Stimulated activated CD4-positive, alpha-beta T cell treated with anti-CD3 and anti-CD28 coated beads, Interleukin-15, amount 100 ng/mL, for 1 hour (primary cell): ENCODE measurements at places on chromosomes 5 and 9.

DNA sequence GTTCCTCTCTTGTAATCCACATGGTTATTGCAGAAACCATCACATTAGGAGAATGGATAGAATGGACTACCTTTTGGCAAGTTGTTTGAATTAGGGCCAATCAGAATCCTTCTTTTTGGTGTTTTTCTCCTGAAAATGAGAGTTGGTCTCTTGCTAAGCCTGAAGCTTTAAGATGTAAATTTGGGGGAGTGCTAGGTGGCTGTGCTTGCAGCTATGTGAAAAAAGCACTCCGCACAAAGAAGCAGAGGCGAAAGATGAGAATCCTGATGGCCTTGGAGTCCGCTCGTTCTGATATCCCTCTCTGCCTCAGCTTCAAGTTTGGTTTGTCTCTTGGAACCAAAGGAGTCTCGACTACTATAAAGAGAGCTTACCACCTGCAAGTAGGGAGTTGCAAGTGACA is 63.6 kb downstream of the INIP start:
- DNase-seq, result no peak

DNA sequence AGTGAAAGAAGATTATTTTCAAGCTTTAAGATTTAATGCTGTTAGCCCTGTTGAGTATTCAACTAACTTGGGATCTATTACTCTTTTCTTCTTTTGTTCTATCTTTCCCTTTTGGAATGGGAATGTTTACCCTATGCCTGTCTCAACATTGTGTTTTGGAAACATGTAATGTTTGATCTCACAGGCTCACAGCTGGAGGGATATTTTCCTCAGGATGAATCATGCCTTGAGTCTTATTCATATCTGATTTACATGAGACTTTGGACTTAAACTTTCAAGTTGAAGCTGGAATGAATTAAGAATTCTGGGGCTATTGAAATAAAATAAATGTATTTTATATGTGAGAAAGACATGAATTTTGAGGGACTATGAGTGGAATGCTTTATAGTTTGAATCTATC is 607.8 kb upstream of the PTGER4 start:
- DNase-seq, result no peak

DNA sequence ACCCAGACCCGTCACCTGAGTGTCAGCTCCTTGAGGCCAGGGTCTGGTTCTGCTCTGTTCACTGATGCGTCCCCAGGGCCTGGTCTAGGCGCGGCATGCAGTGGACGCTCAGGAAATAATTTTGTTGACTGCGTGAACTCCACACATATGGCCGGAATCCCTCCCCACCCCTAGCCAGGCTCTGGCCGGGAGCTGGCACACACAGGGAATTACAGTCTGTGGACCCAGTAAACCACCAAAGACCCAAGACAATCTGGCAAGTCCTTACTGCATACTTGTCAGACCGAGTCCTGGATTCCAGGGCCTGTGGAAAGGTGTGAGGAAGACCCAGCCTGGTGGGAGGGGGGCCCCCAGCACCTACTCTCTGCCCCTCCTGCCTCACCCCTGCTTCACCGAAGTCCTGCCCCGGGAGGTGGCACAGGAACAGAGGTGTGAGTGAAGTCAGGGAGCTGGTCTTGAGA is 113.0 kb upstream of the IER5L start:
- no peak for DNase-seq

GRCh38 chr5:75108931-75109596 is 56.7 kb upstream of the GCNT4 start:
- DNase-seq, result no peak

DNA sequence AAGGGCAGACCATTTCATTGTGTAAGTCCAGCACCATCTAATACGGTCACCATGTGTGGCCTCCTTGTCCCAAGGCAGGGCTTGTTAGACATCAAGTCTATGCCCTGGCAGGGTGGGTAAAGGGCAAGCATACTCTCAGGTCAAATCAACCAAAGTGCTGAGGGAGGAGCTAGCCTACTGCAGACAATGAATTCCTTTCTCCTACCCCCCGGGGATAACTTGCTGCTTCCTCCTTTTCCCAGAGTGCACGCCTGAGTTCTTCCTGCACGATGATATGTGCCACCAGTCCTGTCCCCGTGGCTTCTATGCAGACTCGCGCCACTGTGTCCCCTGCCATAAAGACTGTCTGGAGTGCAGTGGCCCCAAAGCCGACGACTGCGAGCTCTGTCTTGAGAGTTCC is 71.4 kb downstream of the RFK start:
- DNase-seq, result no peak

DNA sequence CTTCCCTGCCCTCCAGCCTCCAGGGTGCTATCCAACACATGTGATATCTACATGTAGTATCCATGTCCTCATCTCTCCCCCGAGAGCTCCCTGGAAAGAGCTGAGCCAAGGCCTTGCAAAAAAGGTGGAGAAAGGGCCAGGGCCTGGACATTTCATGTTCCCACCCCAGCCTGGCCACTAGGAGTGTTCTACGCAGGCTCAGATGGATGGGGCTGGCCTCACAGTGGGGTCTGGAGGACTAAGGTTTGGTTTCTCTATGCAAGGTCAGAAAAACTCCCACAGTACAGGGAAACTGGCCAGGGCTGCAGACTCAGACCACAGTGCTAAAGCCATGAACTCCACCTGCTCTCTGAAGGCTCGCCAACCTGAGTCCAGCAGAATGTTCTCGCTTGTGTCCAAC is 1.5 kb upstream of the CSF2 start:
- DNase-seq, result no peak

GRCh38 chr5:108760512-108760911 is 12.8 kb downstream of the FER start:
- no peak for DNase-seq

GRCh38 chr5:115510145-115510645 is 34.4 kb downstream of the FEM1C start:
- DNase-seq, result no peak

GRCh38 chr9:135262248-135262647 is 174.8 kb downstream of the OLFM1 start:
- DNase-seq, result no peak

DNA sequence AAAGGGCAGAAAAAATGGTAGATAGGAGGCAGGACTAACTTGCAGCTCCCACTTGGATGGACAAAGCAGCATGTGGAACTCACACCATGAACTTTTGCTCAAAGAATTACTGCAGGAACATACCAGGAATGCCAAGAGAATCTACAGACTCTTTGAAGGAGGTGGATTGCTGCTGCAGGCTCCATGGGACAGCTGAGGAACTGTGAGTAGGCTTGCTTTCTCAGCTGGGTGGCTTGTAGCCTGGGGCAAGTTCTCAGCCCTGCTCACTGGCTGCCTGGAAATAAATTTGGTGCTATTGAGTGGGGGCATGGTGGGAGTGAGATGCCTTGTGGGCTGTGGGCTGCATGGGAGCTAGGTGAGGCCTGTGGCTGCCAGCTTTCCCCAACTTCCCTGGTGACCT is 574.5 kb downstream of the PRELID2 start:
- no peak for DNase-seq

- DNase-seq, result no peak
These were observed 60.5 kb upstream of the PPP1R26 start for GRCh38 chr9:135419106-135419505.

DNA sequence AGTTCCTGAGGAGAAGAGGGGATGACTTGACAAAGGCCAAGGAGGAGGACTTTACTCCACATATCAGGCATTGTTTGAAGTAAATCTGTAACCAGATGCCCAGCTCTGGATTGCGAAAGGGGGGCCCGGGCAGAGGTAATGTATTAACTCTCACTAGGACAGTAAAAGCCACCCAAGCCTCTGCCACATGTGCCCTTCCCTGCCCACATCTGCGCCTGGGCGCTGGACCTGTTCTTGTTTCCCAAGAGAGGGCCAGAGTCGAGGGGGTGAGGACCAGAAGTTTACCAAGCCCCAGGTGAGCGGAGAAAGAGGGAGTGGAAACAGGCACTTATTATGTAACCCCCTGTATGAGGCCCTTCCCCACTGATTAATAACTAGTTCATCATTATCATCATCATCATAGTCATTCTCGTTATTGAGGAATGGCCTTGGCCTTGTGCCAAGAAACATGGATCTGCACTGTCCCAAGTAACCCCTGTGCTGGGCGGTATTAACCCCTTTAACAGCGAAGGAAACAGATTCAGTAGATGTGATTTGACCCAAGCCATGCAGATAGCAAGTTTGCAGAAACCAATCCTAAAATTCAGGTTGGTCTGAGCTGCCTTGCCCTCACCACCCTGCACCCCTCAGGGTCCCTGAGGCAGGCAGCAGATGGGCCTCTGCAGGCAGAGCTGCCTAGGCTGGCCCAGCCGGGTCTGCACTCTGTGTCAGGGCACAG is at the start of gene SLC23A1:
Gene SLC23A1 (minus strand): TSS at position 23 of the 718 bp plus-strand sequence. CDS start 44 bp downstream, outside the sequence.
- DNase-seq, result no peak

DNA sequence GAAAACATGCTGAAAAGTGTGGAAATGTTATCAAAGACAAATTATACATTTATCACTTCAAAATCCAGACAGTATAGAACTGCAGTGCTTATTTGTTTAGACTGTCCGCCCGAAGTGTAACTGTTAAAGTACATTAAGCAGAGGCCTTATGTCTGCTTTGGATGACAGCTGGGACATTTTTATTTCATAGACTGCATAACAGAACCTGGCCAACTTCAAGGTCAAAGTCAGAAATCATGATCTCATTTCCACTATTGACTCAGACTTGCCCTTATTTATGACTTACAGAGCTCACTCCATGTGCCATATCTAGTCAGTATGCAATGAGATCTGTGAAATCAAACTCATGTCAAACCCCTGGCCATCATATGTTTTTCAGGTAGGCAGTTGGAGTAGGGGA is 87.7 kb downstream of the RAB3C start:
- DNase-seq, result no peak

- no peak for DNase-seq
These were observed 375.2 kb upstream of the TLE4 start for GRCh38 chr9:79196606-79197005.

GRCh38 chr9:113882181-113882580 is 6.1 kb downstream of the ZNF618 start:
- no peak for DNase-seq

GRCh38 chr5:178439493-178440180 is 150.6 kb downstream of the COL23A1 start:
- DNase-seq, result no peak

- DNase-seq, result no peak
These were observed 91.8 kb upstream of the MTAP start for GRCh38 chr9:21710548-21711191.

DNA sequence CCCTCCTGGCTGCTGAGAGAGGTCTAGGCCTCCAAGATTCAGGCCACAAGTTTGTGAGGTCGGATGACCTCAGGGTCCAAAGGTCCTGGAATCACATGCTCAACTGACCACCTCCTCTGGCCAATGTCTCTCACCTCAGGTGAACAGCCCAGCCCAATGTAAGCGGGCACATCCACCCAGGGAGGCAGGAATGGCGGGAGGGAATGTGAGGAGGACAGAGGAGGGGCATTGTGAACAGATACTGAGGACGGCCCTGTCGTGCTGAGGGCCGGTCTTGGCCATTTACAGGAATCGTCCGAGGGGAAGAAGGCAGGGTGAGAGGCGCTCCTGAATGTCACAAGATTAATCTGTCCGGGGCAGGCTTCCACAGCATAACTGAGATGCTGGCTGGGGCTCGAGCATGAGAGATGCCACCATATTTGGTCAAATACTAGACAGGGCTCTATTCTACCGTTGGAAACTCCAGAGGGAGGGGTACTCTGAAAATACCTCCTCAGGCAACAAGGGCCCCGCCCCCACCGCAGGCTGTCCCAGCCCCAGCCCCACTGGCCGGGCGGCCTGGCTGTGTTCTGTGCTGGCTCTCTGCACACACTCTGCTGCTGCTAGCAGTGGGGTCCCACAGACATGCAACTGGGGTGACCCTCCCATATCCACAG is 1.5 kb upstream of the IL17B start:
- no peak for DNase-seq

DNA sequence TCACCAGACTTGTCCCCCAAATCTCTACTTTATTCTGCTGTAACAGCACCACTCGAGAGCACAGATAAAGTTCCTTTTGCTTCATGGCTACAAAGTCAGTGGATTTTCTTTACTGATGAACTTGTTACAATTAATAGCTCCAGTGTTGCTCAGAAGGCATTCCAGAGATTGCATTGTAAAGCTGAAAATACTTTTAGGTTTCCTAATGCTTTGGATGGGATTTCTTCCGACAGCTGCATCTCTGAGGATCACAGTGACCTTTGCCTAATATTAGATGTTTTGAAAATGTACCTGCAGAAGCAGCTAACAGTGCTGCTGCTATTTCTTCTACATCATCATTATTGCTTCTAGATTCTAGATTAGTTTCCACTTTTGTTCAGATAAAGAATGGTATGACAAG is 58.8 kb upstream of the TMEM171 start:
- DNase-seq, result no peak

GRCh38 chr9:120892748-120893610 is 16.0 kb upstream of the PHF19 start:
- DNase-seq, result no peak

DNA sequence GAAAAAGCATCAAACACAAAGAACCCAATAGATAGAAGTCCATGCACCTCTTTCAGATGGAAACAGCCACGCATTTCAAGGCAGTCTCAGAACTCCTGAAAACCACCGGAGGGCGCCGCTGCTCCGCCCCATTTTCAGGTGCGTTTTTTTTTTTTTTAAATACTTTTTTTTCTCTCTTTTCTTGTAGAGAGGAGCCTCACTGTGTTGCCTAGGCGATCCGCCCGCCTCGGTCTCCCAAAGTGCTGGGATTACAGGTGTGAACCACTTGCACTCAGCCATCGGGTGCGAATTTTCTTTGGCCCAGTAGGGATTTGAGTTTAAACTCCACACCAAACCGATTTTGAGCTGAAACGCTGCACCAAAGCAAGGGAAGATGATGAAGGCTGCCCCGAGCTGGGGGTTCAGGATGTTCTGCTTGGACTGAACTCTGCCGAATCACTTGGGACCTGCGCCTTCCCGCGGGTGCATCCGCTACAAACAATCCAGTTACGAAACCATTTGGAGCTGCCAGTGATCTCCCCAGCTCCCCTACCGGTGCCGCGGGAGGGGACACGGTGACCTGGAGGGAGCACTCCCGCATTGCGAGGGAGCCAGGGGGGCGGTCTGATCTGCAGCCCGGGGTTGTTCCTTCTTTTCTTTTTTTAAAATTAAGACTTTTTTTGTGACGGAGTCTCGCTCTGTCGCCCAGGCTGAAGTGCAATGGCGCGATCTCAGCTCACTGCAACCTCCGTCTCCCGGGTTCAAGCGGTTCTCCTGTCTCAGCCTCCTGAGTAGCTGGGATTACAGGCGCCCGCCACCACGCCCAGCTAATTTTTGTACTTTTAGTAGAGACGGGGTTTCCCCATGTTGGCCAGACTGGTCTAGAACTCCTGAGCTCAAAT is 1.4 kb downstream of the PTGR1 start:
- DNase-seq, result peak; percentile 39

GRCh38 chr5:35242702-35243258 is 12.5 kb upstream of the PRLR start:
- no peak for DNase-seq

- DNase-seq, result no peak
These were observed 57.8 kb downstream of the OLFM1 start for GRCh38 chr9:135145312-135145711.

GRCh38 chr5:103951776-103952175 is 389.2 kb upstream of the NUDT12 start:
- DNase-seq, result no peak

GRCh38 chr9:125829743-125830142 is 82.6 kb downstream of the PBX3 start:
- peak; percentile 3 for DNase-seq
